ENCODE measurements at places on chromosomes 11 and 22.
A peak's percentile ranks its signal among the peaks of the same experiment; 100 is the strongest.

GRCh38 chr11:90558328-90558865 is 335.5 kb upstream of the CHORDC1 start:
- DNase-seq = no peak

GRCh38 chr11:99325847-99326246 is 305.1 kb downstream of the CNTN5 start:
- DNase-seq = no peak

DNA sequence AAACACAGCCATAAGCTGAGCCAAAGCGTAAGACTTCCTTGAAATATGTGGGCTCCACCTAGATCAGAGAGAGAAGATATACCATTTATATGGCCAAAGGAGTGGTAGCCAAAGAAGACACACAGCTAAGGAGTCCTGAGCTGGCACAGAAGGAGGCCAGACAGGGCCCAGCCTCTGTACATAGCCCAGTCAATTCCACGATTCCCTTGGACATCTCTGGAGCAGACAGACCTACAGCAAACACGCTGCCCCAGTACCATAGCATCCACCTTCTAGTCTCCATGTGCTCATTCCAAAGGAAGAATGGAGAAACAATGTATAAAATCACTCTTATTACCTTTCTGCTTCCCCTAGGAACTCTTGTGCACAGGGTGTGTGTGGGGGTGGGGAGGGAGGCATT is 102.1 kb upstream of the LDLRAD3 start:
- DNase-seq = no peak

DNA sequence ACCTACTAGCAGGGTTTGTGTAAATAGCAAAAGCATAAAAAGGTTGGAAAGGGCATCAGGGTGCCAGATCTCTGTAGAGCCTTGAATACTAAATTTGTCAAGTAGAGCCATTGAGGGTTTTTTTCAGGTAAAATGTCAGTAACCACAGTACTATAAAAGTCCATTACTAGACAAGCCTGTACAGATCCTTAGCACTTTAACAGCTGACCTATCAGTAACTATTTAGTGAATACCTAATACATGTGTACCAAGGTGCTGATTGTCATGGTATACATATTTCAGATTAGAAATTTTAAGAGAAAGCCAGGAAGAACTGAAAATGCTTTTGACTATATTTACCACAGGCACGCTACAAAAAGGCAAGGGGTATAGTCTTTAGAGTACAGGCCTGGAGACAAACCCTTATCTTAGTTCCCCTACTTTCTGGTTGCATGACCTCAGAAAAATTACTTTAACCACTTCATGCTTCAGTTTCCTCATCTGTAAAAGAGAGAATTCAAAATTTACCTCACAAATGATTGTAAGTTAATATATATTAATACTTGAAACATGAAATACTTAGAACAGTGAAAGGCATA is 57.9 kb downstream of the RAB38 start:
- DNase-seq = no peak

DNA sequence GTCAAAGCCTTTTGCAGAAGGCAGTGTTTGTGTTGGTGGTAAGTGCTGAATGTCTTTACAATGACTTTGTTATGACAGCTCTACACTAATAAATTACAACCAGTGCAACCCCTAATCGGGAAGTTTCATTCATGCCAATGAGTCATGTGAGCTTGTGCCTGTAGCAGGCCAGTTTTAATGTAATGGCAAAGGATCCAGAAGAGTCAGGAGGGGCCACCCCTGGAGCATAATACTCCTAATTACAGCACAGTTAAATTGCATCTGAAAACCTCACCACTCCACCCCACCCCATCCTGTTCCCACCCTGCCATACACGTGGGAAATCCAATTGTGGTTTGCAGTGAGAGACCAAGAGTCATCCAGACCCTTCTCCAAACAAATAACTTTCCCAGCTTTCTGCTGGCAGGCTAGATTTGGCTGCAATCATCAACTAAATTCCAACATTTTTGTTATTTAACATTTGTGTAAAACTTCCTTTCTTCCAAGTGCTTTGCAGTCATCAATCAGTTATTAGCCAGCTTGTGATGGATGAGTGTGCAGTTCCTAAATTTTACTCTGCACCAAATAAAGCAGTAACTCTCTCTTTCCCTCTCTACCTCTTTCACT is 277.3 kb upstream of the FAT3 start:
- no peak for DNase-seq

DNA sequence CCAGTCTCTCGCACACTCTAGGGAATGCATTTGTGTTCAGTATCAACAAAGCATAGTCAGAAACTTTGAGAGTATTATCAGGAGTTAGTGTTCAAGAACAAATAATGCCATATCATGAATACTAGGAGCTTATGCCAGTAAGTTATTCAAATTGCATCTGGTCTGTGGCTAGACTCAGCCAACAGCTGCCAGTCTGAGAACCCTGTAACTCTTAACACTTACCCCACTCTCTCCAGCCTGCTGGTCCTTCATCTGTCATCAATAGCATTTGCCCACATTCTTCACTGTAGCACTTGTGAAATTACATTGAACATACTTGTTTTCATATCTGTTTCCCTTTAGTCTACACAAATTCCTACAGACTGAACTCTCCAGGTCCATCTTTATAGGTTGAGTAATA is 1157.5 kb upstream of the RAG2 start:
- DNase-seq = no peak

DNA sequence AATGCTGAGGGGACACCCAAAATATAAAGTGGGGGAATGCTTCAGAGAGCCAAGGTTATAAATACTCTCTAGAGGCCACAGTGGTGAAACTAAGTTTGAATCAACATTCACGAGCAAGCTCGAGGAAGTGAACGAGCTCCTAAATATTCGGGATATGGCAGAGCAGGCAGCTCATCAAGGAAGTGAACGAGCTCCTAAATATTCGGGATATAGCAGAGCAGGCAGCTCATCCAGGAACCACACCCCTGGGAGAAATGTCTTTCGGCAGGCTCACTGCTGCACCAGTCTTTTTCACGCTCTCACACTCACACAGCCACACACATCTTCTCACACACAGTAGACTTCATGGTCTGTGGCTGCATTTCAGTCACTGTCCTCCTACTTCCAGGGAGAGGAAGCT is 787.5 kb downstream of the OPCML start:
- no peak for DNase-seq

DNA sequence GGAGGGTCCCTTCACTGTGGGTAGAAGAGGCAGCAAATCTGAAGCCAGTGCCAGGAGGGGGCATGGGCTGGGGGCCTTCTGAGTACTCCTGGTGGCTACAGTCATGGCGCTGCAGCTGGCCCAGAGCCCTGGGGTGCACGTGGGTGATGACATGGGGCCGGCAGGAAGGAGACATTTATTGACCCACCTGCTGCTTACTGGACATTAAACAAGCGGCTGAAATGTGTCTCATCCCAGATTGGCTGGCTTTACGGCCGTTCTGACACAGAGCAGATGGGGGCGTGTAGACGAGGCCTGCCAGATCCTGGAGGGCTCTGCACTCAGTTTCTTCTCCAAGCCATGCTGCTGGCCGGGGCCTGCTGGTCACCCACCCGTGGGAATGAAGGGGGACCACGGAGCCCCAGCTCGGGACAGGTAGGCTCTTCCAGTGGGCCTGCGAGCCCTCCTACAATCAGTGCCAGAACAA is 906.9 kb downstream of the BRD1 start:
- no peak for DNase-seq

DNA sequence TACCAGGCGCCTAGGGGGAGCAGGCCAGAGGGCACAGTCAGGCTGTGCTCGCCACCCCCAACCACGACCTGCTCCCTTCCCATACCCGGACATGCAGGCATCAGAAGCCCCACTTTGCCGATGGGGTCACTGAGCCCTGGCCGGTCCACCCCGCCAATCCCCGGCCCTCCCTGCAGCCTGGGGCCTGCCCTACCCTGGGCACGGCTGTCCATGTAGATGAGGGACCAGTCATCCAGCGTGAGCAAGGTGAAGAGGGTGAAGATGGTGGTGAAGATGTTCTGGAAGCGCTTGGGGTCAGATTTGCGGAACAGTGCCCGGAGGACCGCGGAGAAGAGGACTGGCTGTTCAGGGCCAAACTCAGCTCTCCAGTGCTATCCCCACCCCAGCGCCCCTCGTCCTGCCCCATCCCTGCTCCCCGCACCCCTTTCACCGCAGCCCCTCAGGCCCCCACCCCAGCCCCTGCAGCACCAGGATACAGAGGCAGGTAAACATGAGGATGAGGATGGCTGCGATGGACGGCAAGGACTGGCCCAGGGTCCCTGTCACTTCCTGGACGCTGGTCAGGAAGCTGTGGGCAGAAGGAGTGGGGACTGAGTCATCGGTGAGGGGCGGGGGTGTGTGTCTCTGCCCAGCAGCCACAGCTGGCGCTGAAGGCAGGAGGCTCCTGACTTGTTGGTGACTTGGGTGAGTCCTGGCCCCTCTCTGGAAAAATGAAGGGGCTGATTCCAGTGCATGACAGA is 5.5 kb downstream of the CATSPER1 start:
- DNase-seq = peak; percentile 53

DNA sequence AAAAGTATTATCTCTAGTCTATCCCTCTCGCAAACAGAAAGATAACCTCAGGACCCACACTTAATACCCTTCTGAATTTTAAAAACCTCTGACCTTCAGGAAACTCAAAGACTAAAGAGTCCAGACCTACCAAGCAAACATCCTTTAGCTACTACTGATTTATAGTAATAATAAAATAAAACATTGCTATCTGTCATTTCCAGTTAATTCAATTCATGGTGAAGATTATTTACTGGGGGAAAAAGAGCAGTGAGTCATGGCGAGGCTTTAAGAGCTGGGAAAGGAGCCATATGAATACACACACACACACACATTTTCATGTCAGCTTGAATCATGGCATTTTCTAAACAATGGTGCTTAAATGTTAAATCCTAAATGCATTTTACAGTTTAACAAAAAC is 87.1 kb downstream of the FAM76B start:
- DNase-seq = no peak

GRCh38 chr11:59900366-59901126 is 22.0 kb downstream of the OOSP3 start:
- no peak for DNase-seq

- no peak for DNase-seq
These were observed 60.5 kb upstream of the SLC5A12 start for GRCh38 chr11:26782220-26782965.

GRCh38 chr22:23177197-23177596 is 3.1 kb upstream of the BCR start:
- no peak for DNase-seq

- no peak for DNase-seq
These were observed 40.3 kb upstream of the GRAMD4 start for GRCh38 chr22:46579751-46580449.

GRCh38 chr11:115383431-115383830 is 120.8 kb downstream of the CADM1 start:
- DNase-seq = no peak

GRCh38 chr11:33449798-33450197 is 192.6 kb downstream of the HIPK3 start:
- DNase-seq = no peak

GRCh38 chr11:11178671-11179638 is 174.1 kb downstream of the CSNK2A3 start:
- DNase-seq = no peak

- DNase-seq = peak; percentile 59
These were observed 58.1 kb downstream of the WNT11 start for GRCh38 chr11:76148231-76148630.

- DNase-seq = no peak
These were observed 22.3 kb downstream of the NTM start for GRCh38 chr11:131392528-131393255.

DNA sequence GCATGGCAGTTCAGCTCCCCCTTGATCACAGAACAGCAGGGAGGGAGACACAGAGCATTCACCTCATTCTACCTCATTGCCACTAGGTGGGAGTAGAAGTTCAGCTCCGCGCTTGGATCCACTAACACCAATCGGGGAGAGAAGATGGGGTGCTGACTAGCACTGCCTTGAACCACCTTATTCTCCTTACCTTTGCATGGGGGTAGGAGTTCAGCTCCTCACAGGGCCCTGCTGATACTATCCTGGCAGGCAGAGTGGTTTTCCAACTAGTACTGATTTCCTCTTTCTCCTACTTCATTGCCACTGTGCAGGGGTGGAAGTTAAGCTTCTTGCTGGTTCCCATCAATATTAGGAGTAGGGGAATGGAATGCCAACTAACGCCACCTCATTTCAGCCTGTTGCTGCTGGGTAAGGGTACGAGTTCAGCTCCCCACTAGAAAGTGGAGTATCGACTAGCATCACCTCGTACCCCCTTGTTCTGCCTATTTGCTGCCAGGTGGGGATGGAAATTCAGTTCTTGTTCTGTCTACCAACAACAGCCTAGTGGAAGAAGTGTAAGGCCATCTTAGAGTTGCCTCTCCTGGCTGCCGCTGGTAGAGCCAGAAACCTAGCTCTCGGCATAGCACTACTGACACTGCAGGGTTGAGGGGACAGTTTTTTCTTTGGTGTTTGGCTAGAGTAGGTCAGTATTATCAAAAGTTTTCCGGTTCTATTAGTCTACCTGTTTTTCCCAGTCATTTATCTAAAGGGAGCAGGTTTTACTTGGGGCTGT is 550.9 kb upstream of the CCDC90B start:
- no peak for DNase-seq

DNA sequence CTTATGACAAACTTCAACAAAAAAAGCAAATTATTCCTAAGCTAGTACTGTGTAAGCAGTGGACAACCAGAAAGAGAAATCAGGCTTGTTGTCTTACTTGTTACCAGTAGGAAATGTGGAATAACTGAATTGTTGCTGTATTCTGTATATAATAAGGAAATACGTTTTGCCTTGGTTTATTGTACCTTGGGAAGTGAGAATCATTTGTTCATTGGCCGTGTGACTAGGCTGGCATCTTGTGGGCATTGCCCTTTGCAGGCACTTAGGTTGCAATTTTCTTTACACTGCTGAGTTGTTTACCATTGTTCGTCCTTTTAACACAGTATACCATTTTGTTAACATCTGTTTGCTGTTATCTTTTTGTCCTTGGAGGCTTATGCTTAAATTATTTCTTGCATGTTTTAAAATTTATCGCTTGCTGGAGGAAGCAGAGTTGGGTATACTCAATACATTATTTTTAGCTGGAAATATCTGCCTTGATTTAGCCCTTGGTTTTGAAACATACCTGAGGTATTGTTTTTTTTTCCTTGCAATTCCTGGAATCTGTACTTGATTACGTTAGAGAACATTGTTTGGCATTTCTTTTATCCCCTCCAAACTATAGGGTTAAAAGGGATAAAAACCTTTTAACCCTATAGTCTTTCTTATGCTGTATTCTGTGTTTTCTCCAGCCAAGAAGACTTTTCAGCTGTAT is 109.3 kb downstream of the DDX10 start:
- no peak for DNase-seq

- DNase-seq = no peak
These were observed 7.7 kb upstream of the ANKRD42 start for GRCh38 chr11:83185767-83186166.

- no peak for DNase-seq
These were observed 10.1 kb downstream of the CASTOR1 start for GRCh38 chr22:30279046-30279788.

GRCh38 chr22:33841281-33842005 is 78.8 kb downstream of the LARGE1 start:
- no peak for DNase-seq
